ENCODE measurements at places on chromosomes 5 and 9.

- peak; percentile 77 for DNase-seq
These were observed 210.2 kb upstream of the ACTBL2 start for GRCh38 chr5:57692582-57693487.

DNA sequence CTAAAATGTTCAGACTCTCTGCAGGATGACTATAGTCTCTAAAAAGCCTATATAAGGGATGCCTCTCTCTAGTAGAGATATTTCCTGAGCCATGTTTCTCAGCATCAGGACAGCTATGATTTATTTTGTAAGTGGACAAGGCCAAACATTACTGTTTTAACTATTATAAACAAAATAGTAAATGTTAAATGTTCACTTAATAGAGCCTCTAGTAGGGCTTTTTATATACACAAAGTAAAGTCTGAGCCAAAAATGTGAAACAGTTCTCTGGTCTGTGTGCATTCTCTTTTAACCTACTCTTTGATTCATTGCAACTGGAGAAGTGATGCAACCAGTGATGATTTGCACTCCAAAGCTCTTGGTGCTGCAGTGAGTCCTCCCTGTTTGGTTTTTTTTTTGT is 220.5 kb downstream of the GDNF start:
- no peak for DNase-seq

GRCh38 chr5:17222664-17223063 is 5.2 kb downstream of the BASP1 start:
- DNase-seq: no peak

DNA sequence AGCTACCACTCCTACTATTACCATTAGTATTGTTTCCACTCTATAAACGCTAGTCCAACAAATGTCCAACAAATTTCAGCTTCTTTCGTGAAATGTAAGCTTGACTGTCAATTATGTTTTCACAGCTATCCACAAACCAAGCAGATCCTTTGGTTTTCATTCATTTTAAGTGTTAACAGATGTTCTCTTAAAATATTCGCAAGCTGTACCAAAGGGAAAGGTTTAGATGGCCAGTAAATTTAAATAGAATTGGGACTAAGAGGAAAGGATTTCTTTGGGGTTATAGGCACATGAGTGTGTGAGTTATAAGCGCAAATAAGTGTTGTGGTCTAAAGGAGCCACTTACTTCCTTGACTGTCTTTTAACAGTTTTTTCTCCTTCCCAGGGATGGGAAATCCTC is 136.8 kb upstream of the ADRA1B start:
- no peak for DNase-seq

- DNase-seq: no peak
These were observed 5.1 kb downstream of the TBC1D13 start for GRCh38 chr9:128792134-128792533.

DNA sequence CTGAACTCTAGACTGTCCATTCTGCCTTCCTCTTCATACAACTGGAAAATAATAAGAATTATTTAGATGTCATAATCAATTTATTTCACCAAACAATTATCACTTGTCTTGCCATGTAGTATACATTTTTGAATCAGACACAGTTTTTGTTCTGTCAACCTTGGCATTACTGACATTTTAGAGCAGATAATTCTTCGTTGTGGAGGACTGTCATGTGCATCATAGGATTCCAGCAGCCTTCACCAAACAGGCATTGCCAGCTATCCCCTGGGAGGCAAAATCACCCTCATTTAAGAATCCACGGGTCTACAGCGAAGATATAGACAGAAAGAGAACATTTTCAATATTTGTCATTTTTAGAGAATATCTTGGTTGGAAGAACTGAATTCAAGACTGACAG is 293.9 kb downstream of the KDM4C start:
- no peak for DNase-seq

GRCh38 chr5:135054546-135054945 is 20.5 kb upstream of the PITX1 start:
- DNase-seq: no peak

DNA sequence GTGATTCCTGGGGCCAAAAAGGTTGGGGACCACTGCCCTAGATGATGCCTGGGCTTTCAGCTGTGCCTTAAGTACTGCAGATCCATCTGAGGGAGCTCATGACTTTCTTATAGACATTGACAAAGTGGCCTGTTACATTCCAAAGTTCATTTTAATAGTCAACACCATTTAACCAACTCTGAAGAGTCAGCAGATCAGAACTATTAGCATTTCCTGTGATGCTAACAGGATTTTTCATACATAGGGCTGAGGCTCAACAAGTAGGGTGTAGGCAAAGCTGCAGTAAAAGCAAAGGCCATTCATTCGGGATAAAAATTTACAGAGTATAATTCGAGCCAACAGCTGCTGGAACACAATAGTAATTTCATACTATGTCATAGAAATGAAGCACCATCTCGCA is 105.4 kb downstream of the LPAR1 start:
- no peak for DNase-seq

DNA sequence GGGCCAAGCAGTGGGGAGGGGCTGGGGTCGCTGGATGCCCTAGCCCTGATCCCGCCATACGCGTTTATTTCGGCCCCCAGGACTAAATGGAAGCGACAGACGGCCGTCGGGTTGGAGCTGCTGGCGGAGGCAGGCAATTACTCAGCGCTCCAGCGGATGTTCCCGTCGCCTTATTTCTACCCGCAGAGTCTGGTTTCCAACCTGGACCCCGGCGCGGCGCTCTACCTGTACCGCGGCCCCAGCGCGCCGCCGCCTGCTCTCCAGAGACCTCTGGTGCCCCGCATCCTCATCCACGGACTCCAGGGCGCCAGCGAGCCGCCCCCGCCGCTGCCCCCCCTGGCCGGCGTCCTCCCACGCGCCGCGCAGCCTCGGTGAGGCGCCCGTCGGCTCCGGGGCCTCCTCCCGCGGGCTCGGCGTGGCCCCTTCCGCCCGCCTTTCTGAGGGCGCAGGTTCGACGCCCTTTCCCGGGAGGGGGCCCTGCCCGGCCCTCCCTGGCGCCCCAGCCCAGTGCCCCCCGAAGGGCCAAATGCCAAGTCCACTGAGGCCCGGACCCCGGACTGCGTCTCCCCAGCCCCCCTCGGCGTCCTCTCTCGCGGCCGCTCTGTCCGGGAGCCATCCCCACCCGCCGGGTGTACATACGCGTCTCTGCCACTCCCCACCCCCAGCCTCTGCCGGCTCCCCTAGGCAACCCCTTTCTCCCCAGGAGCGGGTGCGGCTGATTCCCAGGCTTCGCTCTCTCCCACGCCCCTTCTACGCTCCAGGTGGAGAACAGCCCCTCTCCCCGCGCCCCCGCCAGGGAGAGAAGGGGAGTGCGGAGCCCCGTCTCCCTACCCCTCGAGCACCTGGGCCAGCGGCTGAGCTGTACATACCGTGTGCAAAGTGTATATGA is 7.0 kb downstream of the BARHL1 start:
- peak; percentile 78 for DNase-seq

- DNase-seq: no peak
These were observed 106.8 kb upstream of the FBN2 start for GRCh38 chr5:128644863-128645262.

GRCh38 chr5:62727184-62727583 is 148.6 kb downstream of the LRRC70 start:
- DNase-seq: no peak

- DNase-seq: no peak
These were observed 245.6 kb downstream of the LURAP1L start for GRCh38 chr9:13020146-13021040.

GRCh38 chr9:6239694-6240093 is 24.1 kb downstream of the IL33 start:
- DNase-seq: no peak

DNA sequence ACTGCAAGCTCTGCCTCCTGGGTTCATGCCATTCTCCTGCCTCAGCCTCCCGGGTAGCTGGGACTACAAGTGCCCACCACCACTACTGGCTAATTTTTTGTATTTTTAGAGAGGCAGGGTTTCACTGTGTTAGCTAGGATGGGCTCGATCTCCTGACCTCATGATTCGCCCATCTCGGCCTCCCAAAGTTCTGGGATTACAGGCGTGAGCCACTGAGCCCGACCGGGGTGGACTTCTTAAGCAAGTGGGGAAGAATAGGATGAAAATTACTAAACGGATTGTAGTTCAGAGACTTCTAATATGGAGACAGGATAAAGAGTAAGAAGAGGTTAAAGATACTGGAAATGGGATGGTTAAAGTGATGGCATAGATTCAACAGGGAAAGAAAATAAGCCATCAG is 132.3 kb upstream of the IRX2 start:
- no peak for DNase-seq

GRCh38 chr5:172775326-172776234 is 4.6 kb upstream of the DUSP1 start:
- DNase-seq: peak; percentile 55

- DNase-seq: no peak
These were observed 322.4 kb downstream of the TMEM167A start for GRCh38 chr5:82754759-82755158.

- no peak for DNase-seq
These were observed 616.2 kb downstream of the DNAH5 start for GRCh38 chr5:13328316-13328715.

- DNase-seq: no peak
These were observed 147.4 kb downstream of the ACTBL2 start for GRCh38 chr5:57335092-57335660.

- no peak for DNase-seq
These were observed 27.6 kb downstream of the KIF4B start for GRCh38 chr5:155040984-155041653.

- DNase-seq: peak; percentile 36
These were observed 294.3 kb downstream of the TAF11L14 start for GRCh38 chr5:17928581-17928981.

DNA sequence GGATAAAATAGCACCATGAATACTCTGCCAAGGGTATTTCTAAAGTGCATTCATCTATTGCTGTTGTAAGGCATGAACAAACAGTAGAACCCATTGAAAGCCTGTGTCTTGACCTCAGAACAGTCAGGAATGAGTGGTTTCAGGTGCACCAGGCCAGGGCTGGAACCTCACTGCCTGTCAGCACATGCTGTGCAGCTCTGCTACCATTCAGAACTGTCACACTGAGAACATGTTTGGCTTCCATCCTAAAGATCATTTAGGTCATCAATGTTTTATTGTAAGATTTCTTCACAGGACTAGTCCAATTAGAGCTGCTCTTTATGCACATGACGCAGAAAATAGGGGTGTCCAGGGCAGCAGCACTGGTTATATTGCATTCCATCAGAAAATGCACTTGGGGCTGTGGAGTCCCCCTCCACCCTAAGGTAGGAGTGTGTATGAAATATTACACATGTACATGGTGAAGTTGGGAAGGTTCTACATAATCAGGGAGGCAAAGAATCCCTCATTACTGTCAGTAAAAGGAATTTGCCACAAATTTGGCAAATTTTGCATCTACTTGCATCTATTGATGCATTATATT is 408.0 kb downstream of the CTNND2 start:
- no peak for DNase-seq

GRCh38 chr5:9439531-9440292 is 106.2 kb downstream of the SEMA5A start:
- DNase-seq: no peak

Data from upper lobe of left lung (tissue), 6 donors.